ENCODE measurements at places on chromosomes 5 and 9.

DNA sequence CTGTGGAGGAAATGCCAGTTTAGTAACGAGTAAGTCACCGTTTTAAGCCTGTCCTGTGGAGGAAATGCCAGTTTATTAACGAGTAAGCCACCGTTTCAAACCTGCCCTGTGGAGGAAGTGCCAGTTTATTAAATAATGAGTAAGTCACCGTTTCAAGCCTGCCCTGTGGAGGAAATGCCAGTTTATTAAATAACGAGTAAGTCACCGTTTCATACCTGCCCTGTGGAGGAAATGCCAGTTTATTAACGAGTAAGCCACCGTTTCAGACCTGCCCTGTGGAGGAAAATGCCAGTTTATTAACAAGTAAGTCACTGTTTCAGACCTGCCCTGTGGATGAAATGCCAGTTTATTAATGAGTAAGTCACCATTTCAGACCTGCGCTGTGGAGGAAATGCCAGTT is 18.9 kb upstream of the PDCD6 start:
- no peak for DNase-seq

DNA sequence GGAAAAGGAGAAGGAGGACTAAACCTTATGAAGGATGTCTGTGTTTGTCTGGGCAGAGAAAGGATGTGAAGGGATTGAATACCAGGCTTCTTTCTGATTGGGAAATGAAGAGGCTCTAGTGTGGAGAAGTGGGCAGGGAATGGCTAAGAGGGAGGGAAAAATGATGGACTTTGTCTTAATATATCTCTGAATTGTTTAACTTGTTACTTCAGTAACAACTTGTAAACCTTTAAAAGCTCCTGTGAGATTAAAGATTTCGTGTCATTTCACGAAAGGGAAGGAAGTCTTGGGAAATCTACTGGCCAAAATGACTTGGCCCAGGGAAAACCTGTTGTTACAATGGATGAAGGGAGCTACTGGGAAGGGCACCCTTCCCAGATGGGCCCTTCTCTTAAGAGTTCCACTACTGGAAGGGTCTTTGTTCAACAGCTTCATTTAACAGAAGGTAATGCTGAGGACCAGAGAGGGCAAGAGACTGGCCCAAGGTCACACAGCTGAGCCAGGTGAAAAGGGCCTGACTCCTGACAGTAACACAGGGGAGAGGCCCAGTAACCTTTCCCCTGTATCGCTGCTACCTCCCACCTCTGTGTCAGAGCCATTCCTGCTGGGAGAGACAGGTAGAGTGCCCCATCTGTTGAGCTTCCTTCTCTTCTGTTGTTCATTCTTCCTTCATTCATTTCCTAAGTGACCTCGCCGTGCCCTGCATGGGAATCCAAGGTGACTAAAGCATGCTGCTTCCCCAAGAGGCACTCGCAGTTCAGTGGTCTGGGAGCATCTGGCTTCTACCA is 5.1 kb upstream of the TCOF1 start:
- no peak for DNase-seq

GRCh38 chr5:168908207-168908606 is 329.0 kb upstream of the PANK3 start:
- no peak for DNase-seq

DNA sequence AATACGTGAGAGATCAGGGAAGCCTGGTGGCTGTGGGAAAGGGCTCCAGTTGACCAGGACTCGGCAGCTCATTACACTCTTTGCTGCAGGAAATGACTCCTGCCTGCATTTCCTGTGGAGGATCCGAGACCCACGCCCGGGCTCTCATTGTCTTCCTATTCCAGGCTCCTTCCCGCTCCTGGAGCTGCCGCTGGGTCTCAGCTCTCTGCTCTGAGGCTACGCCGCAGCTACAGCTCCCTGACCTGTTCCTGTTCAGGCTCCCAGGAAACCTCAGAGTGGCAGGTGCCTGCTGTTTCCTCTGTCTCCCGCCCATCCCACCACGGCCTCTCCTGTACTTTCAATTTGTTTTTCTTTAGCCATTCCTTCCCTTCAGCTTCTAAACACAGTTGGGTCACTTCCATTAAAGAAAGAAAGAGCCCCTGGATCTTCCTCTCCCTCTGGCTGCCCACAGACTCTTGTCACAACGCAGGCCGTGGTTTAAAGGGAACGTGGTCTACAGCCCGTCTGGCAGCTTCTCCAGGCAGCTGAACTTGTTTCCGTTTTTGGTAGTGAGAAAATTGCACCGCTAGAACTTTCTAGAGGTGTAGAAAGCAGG is 71.5 kb downstream of the IL6ST start:
- DNase-seq, result no peak

DNA sequence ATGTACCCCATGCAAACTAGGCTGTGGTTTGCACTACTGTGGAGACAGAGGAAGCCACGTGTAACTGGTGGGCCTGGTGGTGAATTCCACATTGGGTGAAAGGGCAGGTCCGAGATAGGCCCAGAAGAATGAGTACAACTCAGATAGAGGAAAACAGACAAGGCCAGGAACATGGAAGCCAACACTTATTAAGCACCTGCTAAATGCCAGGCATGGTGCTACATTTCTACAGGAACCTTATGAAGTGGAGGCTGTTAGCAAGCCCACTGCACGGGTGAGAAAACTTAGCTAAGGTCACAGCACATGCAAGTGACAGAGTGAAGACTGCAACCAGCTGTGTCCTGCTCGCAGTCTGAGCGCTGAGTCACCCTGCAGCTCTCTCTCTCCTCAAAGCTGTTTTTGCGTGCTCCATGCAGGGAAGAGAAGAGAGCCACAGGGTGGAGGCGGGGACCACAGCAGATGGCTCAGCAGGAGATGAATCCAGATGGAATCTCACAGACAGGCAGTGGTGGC is 65.5 kb upstream of the SPTLC1 start:
- DNase-seq, result peak; percentile 32

DNA sequence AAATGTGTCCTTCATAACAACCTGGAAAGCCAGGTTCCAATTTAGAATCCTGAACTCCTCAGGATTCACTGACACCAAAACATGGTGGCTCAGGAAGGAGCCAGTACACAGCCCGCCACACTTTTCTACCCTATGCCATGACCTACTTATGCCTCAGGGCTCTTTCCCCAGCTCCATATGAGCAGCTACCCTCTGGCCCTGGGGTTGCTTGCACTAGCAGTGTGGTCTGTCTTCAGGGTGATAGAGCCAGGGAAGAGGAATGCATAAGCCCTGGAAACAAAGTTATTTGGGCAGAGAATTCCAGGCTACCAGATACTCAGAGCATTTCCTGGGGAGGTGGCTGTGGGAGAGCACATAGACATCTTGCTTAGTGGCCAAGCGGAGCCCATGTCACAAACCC is 15.0 kb upstream of the ECM2 start:
- no peak for DNase-seq

GRCh38 chr9:70641631-70642030 is 227.2 kb upstream of the KLF9 start:
- DNase-seq, result no peak

GRCh38 chr5:30849931-30850710 is 343.4 kb upstream of the CDH6 start:
- DNase-seq, result peak; percentile 84

DNA sequence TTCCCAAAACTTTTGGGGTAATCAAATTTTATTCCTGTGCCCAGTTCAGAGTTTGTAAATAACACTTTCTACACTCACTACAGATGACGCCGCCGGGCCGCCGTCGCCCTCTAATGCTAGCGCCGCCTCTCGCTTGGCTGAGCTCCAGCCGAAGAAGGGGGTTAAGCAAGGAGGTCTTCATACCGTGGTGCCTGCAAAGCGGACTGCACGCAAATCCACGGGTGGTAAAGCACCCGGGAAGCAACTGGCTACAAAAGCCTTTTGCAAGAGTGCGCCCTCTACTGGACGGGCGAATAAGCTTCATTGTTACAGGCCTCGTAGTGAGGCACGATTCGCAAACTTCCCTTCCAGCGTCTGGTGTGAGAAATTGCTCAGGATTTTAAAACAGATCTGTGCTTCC is 280.4 kb downstream of the MEF2C start:
- DNase-seq, result no peak

GRCh38 chr5:155914766-155915165 is 412.2 kb upstream of the SGCD start:
- no peak for DNase-seq

DNA sequence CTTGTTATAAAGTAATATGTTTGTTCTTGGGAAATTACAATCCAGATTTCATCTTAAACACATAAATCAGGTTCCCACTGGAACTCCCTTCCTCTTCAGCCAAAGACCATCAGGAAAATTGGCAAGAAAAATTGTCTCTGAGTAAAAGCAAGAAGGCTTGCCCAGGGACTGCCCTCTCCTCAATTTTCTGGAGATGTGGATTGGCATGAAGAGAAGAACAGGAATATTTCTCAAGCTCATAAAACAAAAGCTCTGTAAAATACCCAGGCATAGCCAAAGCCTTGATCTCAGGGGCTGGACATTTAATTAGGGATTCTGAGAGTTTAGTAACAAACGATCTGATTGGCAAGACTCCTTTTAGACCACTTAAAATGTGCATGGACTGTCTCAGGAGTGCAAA is 223.4 kb downstream of the ZNF608 start:
- no peak for DNase-seq

DNA sequence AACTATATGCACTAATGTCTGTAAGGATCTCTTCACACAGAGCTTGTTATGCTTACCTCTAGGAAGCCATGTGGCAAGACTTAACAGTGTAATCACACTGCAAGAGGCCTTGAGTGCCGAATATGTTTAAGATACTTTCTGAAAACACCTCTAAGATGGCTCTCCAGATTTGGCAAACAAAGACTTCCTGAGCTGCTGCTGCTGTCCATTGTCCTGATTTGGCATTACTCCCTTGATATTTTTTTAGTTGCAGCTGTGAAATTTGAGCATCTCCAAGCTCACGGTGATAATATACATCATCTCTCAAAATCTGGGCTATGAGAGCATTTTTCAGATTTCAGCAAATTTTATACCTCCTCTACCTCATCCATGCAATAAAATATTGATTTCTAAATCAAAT is 384.5 kb upstream of the CDH6 start:
- no peak for DNase-seq

DNA sequence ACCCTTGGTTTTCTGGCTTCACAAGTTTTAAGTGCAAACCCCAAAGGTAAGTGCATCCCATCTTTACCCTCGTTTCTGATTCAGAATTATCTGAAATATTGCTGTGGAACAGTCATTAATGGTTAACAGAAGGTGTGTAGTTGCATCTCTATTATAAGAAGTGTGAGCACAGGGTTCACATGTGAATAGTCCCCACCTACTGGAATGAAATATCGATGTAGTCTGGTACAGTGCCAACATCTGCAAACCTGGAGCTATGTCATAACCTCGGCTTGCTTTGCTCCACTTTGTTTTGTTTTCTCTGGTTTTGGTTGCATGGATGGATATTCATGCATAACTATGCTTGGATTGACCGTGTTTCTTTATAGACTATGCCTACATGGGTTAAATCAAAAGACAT is 12.6 kb downstream of the HTR4 start:
- DNase-seq, result no peak

DNA sequence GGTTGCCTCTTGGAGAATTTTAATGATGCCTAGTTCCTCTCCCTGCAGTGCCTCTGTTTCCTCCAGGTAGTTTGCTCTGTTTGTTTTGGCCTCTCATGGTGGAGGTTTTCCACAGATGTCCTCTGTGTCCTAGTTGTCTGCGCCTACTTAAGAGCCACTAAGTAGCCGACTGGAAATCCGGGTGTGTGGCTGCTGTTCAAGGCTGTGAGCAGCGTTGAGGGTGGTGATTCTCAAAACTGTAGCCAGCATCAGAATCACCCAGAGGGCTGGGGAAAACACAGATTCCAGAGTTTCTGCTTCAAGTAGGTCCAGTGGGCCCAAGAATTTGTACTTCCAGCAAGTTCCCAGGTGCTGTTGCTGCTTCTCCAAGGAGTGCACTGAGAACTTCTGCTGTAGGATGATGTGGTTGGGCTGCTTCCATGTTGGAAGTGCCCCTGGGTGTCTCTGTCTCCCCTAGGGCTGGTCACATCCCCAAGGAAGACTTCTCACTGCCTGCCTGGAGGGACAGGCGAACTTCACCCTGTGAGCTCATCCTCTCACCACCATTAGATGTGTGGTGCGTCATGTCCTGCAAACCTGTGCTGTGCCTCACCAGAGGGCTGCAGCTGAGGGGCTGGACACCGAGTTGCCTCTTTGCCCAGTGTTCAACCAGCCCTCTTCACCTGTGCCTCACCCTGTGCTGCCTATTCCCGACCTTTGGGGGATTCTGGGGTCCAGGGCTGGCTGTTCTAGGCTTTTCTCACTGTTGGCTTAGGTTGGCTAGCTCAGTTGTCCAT is 34.8 kb downstream of the SECISBP2 start:
- DNase-seq, result no peak
